MG63 (cell line): ENCODE measurements at places on chromosomes 13 and 19.

DNA sequence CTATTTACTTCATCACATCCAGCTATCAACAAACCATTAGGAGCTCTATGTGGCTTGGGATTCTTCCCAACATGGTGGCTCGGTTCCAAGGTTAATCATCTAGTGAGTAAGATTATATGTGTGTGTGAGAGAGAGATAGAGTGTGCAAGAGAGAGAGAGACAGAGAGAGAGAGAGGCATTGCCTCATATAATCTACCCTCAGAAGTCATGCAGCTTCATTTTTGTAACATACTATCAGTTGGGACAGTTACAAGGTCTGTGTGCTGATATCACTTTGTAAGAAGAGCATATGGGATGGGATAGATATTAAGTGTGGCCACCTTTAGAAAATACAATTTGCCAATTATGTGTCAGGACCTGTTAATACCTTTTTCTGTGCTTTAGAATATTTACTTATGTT lies 104.1 kb downstream of the NDFIP2 start:
- peak; percentile 20 for DNase-seq

- no peak for DNase-seq
These were observed 26.2 kb downstream of the TMED1 start for GRCh38 chr19:10809651-10810285.

DNA sequence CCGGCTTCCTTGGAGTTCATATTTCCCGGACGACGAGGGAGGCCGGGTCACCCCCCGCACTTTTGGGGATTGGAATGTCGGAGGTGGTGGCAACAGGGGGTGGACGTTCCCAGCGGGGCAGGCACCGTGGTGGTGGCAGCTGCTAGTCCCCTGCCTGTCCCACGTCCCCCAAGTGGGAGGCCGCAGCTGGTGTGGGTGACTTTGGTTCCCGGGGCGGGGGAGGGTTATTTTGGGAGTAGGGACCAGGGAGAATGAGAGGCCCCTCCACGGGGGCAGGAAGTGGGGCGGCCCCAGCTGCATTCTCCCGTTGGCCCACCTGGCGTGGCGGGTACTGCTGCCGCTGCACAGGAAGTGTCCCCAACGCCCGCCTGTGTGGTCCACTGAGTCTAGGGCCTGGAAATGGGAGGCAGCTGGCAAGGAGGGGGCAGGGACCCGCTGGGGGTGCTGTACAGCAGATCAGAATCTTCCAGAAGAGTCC lies 11.1 kb upstream of the PLIN3 start:
- DNase-seq: no peak

GRCh38 chr19:2421581-2422306 lies 5.6 kb downstream of the TIMM13 start:
- DNase-seq: no peak

- DNase-seq: no peak
These were observed 32.6 kb upstream of the RFC3 start for GRCh38 chr13:33785384-33785783.

DNA sequence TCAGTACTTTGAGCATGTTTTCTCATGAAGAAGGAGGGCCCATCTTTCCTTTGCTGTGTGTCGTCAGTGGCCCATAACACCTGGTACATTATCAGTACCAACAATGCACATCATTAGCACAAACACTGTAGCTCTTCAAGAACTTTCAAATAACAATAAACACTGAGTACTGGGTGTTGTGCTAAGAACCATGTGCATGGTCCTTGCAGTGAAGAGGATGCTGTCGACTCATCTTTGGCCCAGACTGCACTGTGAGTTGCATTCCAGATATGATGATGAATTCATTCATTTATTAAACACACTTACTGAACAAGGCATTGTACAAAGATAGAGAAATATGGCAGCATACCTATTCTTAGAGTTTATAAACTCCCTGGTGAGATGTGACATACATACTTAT lies 55.8 kb downstream of the FLT3 start:
- DNase-seq: peak; percentile 47

DNA sequence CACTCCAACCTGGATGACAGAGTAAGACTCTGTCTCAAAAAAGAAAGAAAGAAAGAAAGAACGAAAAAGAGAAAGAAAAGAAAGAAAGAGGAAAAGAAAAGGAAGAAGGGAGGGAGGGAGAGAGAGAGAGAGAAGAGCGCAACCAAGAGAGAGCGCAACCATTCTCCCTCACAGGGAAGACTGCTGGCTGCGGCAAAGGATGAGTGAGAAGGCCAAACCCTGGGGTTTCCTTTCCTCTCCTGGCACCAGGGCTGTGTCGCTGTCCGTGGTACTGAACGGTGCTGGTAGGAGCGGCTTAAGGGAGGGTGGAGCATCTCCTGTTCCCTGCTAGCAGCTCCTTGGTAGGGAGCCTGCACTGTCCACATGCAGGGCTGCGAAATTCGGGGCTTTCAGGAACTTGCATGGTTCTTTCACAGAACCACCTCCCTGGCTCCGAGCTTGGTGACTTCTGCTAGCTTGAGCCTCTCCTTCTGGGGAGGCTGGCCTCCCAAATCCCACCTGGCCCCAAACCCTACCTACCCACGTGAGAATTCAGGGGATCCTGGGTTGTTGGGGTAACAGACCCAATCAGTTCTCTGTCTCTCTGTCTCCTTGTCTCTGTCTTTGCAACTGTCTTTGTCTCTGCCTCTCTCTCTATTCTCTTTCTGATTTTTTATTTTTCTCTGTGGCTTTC lies 51.1 kb upstream of the ZNRF4 start:
- peak; percentile 75 for DNase-seq

- DNase-seq: no peak
These were observed 127.5 kb upstream of the OBI1 start for GRCh38 chr13:78786459-78786858.

- no peak for DNase-seq
These were observed 3.2 kb upstream of the ERVV-1 start for GRCh38 chr19:53010494-53010893.

DNA sequence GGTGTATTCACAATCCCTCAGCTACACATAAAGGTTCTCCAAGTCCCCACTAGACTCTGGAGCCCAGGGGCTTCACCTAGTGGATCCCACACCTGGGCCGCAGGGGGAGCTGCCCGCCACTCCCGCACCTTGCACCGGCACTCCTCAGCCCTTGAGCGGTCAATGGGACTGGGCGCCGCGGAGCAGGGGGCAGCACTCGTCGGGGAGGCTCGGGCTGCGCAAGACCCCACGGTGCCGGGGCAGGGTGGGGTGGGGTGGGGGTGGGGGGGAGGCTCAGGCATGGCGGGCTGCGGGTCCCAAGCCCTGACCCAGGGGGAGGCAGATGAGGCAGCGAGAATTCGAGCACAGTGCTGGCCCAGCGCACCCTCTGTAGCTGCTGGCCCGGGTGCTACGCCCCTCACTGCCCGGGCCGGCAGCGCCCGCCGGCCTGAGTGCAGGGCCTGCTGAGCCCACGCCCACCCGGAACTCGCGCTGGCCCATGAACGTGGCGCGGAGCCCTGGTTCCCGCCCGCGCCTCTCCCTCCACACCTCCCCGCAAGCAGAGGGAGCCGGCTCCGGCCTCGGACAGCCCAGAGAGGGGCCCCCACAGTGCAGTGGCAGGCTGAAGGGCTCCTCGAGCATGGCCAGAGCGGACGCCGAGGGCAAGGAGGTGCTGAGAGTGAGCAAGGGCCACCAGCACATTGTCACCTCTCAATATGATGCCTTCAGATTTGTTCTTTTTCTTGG lies 121.7 kb downstream of the UGGT2 start:
- DNase-seq: no peak

DNA sequence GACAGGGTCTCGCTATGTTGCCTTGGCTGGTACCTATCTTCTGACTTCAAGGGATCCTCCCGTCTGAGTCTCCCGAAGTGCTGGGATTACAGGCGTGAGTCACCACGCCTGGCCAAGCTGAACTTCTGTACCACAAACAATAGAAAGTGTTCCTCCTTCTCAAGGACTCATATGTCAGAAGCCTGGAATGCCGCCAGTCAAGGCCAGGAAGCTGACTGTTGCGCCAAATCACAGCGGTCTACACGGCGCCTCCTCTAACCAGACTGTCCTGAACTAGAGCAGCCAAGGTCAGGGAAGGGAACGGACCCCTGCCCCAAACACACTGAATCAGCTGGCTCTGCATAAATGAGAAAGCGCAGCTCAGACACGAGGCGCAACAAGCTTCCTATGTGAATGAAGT lies 14.6 kb downstream of the RAB20 start:
- peak; percentile 97 for DNase-seq

DNA sequence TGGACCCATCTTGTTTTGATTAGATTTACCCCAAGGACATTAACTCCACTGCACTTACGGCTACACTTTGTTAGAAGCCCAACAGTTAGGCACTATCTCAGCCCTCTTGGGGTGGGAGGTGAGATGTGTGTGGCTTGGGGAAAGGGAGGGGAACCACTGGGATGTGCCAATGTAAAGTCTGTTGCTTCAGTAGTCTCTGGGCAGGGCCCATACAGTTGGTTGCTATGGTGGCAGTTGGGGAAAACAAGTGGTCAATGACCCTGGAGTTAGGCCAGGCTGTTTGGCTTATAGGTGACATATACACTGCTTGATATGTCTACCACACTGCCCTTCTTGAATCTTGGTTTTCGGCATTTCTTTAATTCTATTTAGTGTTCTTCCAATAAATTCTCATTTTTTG lies 8.9 kb upstream of the RB1 start:
- no peak for DNase-seq

DNA sequence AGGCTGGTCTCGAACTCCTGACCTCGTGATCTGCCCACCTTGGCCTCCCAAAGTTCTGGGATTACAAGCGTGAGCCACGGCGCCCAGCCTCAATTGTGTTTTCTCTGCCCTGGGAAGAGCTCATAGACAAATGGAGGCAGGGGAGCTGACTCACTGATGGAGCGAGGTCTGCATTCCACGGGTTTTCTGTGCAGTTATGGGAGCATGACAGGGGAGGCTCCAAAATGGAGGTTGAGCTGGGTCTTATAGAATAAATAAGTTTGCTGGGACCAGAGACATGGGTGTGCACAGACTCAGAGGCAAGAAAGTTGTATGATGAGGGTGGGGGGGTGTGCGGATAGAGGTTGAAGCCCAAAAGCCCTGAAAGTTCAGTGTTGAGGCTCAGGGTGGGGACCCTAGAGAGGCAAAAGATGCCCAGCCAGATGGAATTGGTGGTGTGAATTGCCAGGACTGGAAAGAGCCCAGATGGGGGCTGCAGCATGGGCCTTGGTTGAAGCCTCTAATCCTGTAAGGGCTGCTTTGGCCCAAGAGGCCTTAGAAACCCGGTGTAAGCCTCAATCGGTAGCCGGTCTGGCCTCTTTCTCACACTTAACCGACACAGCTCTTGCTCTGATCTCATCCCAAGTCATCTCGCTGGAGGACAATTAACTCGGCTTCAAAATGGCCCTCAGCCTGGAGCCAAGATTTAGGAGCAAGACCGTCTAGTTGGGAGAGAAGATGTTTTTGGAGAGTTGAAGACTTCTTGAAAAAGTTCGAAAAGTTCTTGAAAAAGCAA lies 1.9 kb downstream of the TPM4 start:
- peak; percentile 84 for DNase-seq

GRCh38 chr13:72541674-72542073 lies 185.8 kb downstream of the MZT1 start:
- no peak for DNase-seq

GRCh38 chr19:13840305-13841085 lies 36.4 kb upstream of the NANOS3 start:
- peak; percentile 98 for DNase-seq
